ENCODE measurements at places on chromosomes 2 and 18. TPM values are rescaled to one million over a fixed set of nuclear protein-coding genes. Genes with fewer than 3 reads are reported as not detected.

DNA sequence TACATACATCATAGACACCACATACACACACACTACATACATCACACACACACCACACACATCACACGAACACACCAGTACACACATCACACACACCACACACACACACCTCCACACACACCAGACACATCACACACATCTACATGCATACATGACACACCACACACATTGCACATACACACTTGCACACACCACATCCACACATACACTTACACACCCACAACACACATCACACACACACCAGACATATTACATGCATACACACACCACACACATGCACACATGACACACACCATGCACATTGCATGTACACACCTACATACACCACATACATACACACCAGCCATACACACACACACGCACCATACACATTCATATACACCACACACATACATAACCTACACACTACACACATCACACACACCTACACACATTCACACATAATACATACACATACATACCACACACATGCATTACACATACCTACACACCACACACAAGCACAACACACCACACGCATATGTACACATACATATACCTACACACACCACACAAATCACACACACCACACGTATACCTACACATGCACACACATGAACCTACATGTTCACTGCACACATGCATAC is 156.5 kb downstream of the NDUFA10 start:
- no peak for DNase-seq

- no peak for DNase-seq
Measured at GRCh38 chr2:86436328-86436727, 4.8 kb upstream of the KDM3A start.

DNA sequence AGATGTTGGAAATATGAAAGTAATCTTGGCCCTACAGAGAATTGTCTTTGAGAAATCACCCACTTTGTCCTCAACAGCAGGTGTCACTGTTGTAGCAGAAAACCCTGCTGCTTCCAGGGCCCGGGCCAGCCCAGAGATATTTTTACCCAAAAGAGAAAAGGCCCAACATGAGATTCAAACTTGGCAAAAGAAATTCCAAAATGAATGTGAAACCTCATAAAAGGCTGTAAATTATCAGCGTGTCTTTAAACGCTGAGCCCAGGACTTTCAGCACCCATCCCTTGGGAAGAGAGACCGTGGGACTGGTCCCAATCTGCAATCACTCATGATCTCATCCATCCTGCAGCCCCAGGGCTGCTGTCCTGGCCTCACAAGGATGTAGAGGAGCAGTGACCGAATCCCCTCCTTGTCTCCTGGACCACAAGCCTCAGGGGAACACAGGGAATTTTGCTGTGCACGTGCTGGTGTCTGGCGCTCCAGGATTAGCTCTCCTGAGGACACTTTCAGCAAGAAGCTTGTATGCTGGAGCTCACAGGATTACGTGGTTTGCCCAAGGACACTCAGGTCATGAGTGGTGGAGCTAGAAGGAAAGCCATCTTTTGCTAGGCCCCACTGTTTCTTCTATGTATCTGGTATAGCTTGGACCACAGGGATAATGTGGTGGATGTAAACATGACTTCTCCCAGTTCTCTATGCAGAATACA is 202.1 kb downstream of the RNF144A start:
- no peak for DNase-seq

GRCh38 chr2:8535821-8536685 is 145.8 kb upstream of the ID2 start:
- no peak for DNase-seq

The CHRNA1 gene
- 0.11 TPM for total RNA-seq

The IL37 gene
- total RNA-seq = not detected
